ENCODE measurements at places on chromosomes 5 and 9. TPM values are rescaled to one million over a fixed set of nuclear protein-coding genes. Genes with fewer than 3 reads are reported as not detected.

F2RL2 gene
- not detected for total RNA-seq

NTRK2 gene
- total RNA-seq = 2.3 TPM

SIL1 gene
- total RNA-seq = 31.1 TPM

PDE8B gene
- 0.17 TPM for total RNA-seq

SV2C gene
- not detected for total RNA-seq

TNC gene
- 0.98 TPM for total RNA-seq

- H3K36me3 ChIP-seq = no peaks in the 10 kb centered on the region
- peaks cover 3% of the 10 kb centered on the region for H3K27me3 ChIP-seq
- H3K4me1 ChIP-seq = peaks cover 2% of the 10 kb centered on the region
- no peak overlapping the region for H3K4me3 ChIP-seq
- no peak for DNase-seq
Observed at GRCh38 chr9:36276781-36277181, 18.5 kb upstream of the GNE start.

GRCh38 chr9:132985489-132985888 is 7.0 kb downstream of the GFI1B start:
- no peak overlapping the region for H3K4me3 ChIP-seq
- H3K36me3 ChIP-seq = no peaks in the 10 kb centered on the region
- H3K27me3 ChIP-seq = peaks cover 23% of the 10 kb centered on the region
- no peak overlapping the region for H3K27ac ChIP-seq

GRCh38 chr9:20092561-20092960 is 303.7 kb upstream of the SLC24A2 start:
- no peaks in the 10 kb centered on the region for H3K4me1 ChIP-seq
- no peak overlapping the region for H3K27ac ChIP-seq
- no peak for DNase-seq
- H3K27me3 ChIP-seq = no peaks in the 10 kb centered on the region

DNA sequence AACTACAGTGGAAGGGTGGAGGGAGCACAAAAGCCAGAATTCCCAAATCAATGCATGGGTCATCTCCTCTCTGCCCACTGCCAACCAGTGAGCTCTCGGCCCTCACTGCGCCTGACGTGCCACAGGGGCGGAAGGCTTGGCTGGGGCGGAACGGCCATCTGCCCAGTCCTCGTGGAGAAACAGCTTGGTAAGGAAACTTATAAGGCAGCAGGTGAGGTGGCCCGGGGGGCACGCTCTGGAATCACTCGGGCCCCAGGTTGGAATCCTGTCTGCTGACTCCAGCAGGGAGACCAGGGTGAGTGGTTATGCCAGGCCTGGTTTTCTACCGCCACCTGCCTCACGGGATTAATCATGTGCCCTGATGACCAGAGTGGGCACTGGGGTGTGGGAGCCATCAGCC is 52.3 kb downstream of the VAV2 start:
- H3K27ac ChIP-seq = no peak overlapping the region
- no peak for DNase-seq
- H3K36me3 ChIP-seq = no peaks in the 10 kb centered on the region
- no peaks in the 10 kb centered on the region for H3K27me3 ChIP-seq
- H3K4me1 ChIP-seq = no peaks in the 10 kb centered on the region

GRCh38 chr9:18384066-18384465 is 89.9 kb upstream of the ADAMTSL1 start:
- H3K4me3 ChIP-seq = no peak overlapping the region
- no peaks in the 10 kb centered on the region for H3K4me1 ChIP-seq
- no peak overlapping the region for H3K27ac ChIP-seq
- DNase-seq = no peak
- no peaks in the 10 kb centered on the region for H3K27me3 ChIP-seq

DNA sequence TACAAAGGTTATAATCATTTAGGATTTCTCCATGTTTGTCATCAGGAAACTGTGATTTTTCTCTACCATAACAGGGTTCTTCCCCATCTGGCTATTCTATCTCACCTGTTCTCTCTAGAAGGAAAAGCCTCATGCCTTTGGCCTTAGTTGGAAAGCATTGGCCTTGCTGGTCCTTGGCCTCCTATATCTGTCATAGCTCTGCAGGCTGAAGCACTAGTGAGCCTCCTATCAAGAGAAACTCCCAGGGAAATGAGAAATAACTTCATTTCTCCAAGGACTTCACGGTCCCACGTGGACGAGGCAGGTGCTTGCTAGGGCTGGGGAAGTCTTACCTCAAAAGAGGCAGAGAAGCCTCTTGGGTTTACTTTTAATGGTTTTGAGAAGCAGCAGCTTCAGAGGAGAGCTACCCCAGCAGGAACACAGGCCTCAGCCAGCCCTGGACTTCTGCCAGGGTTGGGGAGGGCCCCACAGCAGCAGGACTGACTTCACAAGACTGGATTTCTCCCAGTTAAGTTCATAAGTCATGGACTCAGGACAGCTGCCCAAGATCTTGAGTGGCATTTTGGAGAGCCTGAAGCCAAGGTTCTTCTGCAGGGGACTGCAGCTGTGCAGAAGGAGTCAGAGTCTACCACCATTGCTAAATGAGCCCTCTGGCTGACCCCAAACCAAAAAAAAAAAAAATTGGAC is 15.8 kb upstream of the PSAT1 start:
- H3K27me3 ChIP-seq = no peaks in the 10 kb centered on the region
- no peak for DNase-seq
- H3K4me3 ChIP-seq = no peak overlapping the region
- H3K4me1 ChIP-seq = no peaks in the 10 kb centered on the region

All from activated CD4-positive, alpha-beta T cell treated with anti-CD3 and anti-CD28 coated beads, Interleukin-2, amount 10 ng/mL, durations not matched to agents 24 days and 14 days (primary cell).